ENCODE measurements at places on chromosomes 3 and 15.

GRCh38 chr15:56492791-56493555, 28.0 kb upstream of the MNS1 start:
- DNase-seq: no peak

DNA sequence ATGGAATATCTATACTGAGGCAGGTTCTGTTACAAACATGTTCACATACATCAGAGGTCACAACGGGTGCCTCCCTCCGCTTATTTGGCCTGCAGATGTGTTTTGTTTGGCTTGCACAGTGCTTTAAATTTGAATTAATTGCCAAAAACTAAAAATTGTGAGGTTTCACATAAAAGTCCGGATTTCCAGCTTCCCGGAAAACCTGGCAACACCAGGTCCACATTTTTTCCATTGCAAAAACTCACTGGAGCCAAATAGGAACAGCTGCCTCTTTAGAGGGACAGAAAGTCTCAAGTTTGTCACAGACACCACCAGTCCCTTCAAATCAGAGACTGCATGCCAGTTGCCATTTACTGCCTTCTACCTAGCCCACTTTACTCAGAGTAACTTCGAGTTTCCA, 205.9 kb upstream of the MDFIC2 start:
- DNase-seq: no peak

DNA sequence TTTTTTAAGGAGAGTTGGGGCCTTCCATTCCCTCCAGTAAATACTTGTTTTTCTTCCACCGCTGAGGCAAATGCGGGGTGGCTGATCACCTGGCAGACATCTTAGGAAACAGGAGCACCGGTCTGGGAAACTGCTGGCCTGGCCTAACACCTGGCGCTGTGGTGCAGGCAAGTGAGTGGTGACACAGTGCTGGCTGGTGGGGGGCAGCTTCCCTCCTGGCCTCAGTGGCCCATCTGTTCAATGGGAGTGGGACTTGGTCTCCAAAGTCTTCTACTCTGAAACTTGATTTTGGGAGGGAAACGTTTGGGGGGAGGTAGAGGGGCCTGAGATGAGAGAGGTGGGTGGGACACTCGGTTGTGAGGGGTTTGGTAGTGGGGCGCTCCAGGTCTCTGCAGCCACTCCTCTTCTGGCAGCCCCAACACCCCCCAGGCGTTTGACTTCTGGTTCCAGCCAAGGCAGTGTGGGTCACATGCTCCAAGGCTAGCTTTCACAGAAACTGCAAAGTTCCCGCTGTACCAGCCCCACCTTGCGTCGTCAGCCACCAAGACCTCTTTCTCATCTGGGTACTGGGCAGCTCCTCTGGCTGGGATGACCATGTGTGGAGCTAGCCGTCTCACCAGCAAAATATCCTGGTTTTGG, 4.7 kb downstream of the GHRL start:
- DNase-seq: no peak

DNA sequence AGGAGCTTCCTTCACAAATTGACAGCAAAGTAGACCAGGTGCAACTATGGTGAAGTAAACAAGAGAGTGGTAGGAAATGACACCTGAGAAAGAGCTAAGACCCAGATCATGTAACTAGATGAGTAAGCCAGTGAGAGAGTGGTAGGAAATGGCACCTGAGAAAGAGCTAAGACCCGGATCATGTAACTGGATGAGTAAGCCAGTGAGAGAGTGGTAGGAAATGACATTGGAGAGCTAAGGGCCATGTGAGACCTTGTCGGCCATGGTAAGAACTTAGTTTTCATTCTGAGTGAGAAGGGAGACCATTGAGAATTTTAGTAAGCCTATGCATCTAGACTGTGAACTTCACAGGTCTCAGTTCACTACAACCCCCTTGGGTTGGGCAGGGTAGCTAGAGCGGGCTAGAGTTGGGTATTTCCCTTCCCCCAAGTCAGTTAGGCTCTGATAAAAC, 5.4 kb upstream of the SENP7 start:
- DNase-seq: peak; percentile 82

- no peak for DNase-seq
Observed at GRCh38 chr3:35641920-35642527, 2.7 kb downstream of the ARPP21 start.

DNA sequence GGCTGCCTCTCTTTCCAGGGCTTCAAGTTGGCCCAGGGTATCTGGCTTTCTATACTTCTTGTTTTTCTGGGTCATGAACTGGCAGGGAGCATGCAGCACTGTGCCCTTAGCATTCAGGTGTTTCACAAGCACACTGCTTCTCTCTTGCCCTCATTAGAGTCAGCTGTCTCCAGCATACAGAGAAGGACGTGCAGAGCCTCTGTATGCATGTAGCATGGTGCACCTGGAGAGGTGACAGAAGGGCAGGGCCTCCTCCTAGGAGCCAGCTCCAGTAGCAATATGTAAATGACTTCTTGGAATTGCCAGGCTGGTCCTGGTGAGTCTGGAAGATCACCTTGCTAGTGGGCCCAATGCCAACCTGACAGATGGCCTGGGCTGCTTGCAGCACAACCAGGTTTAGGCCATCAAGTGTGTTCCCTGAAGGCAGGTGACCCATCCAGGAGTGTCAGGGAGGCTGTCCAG, 44.8 kb upstream of the ATP2C1 start:
- no peak for DNase-seq

- DNase-seq: no peak
Observed at GRCh38 chr3:12681943-12682390, 18.1 kb upstream of the RAF1 start.

DNA sequence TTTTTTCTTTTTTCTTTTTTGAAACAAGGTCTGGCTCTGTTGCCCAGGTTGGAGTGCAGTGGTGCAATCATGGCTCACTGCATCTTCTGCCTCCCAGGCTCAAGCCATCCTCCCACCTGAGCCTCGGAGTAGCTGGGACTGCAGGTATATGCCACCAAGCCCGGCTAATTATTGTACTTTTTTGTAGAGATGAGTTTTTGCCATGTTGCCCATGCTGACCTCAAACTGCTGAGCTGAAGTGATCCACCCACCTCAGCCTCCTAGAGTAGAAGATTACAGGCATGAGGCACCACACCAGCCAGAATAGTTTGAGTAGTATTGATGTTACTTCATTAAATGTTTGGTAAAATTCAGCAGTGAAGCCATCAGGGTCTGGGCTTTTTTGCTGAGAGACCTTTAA, 251.8 kb downstream of the CADM2 start:
- no peak for DNase-seq

- DNase-seq: no peak
Observed at GRCh38 chr3:99430348-99431134, 207.9 kb upstream of the COL8A1 start.

DNA sequence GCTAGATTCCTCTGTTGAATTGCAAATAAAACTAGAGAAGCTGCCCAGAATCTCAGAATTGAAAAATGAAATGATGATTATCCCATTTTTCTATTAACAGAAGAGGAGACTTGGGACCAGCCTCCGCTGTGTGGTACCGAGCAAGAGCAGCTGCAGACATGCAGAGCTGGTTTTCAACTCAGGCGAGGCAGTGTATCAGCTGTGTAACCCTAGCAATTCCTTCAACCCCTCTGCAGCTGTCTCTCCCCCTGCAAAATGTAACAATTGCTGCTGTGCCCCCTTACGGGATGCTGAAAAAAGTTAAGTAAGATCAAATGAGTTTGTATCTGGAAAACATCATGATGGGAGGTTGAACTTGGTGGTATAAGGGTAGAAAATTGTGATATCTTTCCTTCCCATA, 98.5 kb upstream of the C3orf80 start:
- no peak for DNase-seq

DNA sequence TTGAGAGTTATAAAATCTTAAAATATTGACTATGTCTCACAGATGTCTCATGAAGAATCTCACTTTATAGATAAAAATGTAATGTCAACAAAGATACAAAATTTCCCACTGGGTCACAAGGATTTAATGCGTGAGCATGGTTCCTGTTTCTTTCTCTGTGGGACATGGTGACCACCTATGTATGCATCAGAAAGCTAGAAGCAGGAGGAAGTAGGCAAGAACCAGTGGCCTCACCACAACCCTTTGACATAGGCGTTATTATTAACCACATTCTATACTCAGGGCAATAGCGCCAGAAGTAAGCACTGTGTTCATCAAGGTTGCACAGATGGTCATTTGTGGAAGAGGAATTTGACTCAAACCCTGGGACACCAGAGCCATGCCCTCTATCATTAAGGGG, 11.7 kb upstream of the ADAMTS17 start:
- DNase-seq: no peak

DNA sequence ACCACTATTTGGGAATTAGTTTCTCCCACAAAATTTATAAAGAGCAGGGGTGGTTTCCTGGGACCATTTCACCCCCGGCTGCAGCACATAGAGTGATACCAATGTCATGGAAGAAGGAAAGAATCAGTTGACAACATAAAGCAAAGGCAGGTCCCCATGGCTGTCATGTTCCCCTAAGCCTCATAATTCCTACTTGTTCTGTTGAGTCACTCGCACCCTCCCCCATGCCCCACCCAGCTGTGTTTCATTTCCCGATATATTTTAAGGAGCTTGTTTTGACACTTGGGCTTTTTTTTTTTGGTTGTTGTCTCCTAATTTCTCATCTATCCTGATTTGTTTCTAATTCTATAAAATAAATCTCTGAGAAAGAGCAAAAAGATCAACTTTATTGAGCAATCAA, 24.9 kb downstream of the ERC2 start:
- no peak for DNase-seq

- no peak for DNase-seq
Observed at GRCh38 chr3:43861635-43862034, 170.9 kb downstream of the ABHD5 start.

DNA sequence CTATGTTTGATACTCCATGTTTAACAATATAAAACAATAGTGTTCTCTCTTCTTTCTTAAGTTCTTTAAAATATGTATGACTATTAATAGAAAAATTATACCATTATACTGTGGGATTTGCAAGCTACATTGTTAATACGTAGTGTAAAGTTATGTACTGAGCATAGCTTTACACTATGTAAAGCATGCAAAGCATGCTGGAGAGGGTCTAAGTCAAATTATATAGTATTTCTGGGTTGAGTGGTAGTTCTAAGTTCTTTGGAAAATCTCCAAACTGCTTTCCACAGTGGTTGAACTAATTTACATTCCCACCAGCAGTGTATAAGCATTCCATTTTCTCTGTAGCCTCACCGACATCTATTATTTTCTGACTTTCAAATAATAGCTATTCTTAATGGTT, 253.0 kb downstream of the RAP2B start:
- no peak for DNase-seq

DNA sequence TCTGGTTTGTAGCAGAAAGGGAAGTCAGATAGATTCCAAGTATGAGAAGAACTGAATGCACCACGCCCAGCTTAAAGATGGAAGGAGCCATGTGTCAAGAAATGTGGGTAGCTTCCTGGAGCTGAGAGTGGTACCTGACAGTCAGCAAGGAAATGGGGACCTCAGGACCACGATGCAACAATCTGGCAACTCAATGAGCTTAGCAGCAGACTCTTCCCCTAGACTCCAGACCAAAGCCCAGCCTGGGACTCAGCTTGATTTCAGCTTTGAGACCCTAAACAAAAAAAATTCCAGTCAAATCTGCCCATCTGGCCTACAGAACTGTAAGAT, 24.4 kb downstream of the MIX23 start:
- DNase-seq: no peak

- no peak for DNase-seq
Observed at GRCh38 chr3:196198081-196198675, 13.0 kb downstream of the ZDHHC19 start.

- no peak for DNase-seq
Observed at GRCh38 chr3:101185341-101185740, 135.0 kb downstream of the IMPG2 start.

DNA sequence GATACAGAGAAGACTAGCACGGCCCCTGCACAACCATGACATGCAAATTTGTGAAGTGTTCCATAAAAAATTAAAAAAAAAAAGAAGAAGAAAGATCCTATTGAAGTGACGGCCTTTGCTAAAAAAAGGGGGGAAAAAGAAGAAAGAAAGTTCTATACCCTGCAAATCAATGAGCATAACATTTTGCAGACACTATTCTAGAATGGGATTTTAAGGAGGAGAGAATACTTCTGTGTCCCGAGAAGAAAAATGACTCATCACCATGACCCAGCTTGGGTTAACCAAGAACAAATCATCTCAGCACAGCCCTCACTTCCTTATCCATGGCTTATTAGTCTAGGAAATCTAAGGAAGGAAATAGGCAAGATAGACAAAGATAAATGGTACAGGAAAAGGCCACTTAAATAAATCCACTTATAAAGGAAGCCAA, 7.4 kb upstream of the SH3BP5 start:
- DNase-seq: no peak

DNA sequence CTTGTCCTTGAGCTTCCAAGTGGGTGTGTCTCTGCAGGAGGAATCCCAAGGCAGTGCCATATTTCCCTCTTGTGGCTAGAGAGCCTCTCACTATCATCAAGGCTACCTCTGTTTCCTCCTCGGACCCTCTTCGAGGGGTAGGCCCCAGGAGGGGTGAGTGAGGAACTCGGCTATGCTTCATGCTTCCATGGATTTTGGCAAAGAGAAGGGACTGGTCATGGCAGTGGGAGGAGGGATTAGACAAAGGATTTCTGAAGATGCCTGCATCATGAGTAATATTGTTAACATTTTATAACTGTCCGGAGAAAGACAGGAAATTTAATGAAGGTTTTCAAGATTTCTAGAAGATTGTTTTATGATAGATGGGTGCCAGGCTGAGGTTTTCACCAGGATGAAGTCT, 241.5 kb downstream of the CLSTN2 start:
- no peak for DNase-seq

- DNase-seq: no peak
Observed at GRCh38 chr15:31897746-31898145, 132.6 kb upstream of the CHRNA7 start.

- no peak for DNase-seq
Observed at GRCh38 chr3:171453180-171453886, 6.9 kb downstream of the TNIK start.

GRCh38 chr3:126983276-126983652, 349 bp downstream of the PLXNA1 start:
- peak; percentile 12 for DNase-seq

GRCh38 chr3:101695779-101696372, 9.4 kb upstream of the RPL24 start:
- peak; percentile 79 for DNase-seq

DNA sequence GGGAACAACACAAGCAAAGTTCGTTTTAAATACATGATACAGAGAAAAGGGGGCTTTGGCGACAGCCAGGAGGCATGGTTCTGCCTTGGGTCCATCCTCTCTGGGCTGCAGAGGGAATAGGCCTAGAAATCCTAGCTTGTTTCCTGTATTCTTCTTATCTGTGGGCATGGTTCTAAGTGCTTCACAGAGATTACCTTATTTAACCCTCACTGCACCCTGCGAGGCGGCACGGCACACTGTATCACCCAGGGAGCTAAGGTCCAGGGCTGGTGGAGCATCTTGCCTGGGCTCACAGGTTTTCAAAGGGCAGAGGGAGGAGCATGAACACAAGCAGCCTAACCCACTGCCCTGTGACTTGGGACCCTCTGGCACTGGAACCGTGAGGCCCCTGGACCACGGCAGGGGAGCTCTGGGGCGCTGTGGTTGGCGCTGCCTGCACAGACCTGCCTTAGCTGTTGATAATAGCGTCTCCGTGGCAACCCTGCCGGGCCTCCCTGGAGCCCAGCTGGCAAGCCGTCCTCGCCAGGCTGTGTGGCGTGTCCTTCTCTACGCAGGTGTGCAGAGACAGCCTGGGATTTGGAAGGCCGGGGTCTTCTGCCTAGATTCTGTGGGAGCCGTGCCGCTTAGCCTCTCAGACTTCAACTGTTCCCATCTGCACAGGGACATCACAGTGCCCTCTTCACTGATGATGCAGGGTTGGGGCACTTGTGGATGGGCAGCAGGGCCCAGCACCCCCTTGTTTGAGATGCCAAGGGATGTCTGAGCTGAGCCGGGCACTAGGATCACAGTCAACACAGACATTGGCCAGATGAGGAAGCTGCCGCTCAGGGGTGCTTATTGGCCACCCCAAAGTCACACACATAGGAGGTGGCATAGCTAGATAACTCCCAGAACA, 154.6 kb upstream of the TLE3 start:
- DNase-seq: no peak

All from CD4-positive, alpha-beta T cell treated with Interleukin-10 for 1 hour (primary cell).